Pericardium fibroblast (primary cell): ENCODE measurements at places on chromosomes 5 and 9. TPM values are rescaled to one million over a fixed set of nuclear protein-coding genes. Genes with fewer than 3 reads are reported as not detected.

Gene PDZD2
- 0.09 and 3.4 TPM in 2 replicates for total RNA-seq

Gene ZDHHC11B
- not detected in 2 replicates for total RNA-seq

Gene WDR31
- 0.47 and 1.6 TPM in 2 replicates for total RNA-seq

Gene PCDHAC2
- total RNA-seq: 0.60 and 2.6 TPM in 2 replicates

Gene IFNA13
- not detected in 2 replicates for total RNA-seq

Gene PCDHGA4
- 2.8 and 3.9 TPM in 2 replicates for total RNA-seq

Gene TXNDC15
- total RNA-seq: 78.8 and 94.9 TPM in 2 replicates
